ENCODE measurements at places on chromosomes 4 and X.

DNA sequence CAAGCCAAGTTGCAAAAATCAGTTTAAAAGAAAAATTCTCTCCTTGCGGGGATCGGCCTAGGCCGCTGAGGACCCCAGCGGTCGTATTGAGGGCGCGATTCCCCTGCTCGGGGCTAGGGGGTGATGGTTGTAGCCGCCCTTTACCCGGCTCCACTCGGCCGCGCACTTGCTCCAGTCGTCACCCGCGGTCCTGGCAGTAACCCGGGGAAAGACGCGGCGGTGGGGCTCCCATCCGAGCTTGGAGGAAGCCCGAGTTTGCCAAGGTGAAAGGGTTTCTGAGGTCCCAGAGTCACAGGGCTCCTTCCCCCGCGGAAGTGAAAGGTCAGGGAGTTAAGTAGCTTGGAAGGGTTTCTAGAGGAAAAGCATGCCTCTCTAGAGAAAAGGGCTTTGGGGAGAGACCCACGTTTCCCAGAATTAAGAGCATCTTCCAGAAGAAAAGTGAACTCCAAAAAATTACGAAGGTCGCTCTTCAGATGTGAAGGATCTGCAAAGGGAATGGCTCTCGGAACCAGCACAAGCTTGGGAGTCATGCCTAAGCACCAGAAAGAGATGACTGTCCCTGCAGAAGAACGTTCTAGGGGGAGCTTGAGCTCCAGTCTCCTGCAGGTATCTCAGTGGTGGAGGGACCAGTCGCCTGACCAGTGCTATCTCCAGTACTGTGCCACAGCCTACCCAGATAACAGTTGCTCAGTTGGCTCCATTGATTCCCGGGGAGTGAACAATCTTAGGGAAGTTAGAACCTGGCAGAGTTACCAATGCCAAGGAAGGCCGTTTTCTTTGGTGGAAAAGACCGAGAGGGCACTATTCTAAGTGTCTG is 875 bp downstream of the LAP3 start:
- peak; percentile 61 for DNase-seq

DNA sequence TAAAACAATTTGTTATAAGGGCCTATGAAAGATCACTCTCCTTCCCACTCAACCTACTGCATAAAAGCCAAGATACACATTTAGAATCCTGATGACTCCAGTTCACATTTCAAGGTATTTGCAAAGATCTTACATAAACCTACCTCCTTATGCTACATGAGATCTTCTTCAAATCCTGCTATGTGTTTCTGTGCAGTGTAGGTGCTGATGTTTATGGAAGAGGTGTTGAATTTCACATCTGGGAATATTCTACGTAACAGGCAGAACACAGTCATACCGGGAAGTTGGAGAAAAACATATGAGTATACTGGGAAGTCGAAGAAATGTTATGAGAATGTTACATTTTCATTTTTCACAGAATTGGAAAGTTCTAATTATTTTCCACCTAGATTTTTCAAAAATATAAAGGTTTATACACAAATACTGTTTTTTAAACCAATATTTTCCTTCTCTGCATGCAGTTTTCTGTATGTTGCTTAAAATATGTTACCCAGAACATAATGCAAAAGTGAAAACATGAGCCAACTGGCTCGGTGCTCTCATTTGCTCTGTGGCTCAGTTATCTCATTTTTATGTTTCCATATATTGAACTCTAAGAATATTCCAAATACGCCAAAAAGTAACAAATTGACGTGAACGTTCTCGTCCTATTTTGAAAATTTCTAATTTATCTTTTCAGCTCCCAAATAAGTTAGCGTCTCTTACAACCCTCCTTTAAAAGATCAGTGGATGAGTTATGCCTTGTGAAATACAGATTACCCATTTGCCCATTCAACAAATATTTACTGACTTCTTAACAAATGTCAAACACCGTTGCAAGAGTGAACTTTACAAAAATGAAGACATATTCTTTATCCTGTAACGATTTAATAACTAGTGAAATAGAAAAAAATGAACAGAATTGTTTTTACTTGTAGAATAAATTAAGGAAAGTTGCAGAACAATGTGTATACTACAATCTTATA is 899.3 kb downstream of the STIM2 start:
- DNase-seq, result no peak

- DNase-seq, result no peak
These were observed 582.4 kb upstream of the ADGRL3 start for GRCh38 chr4:60617731-60618130.

GRCh38 chrX:139862208-139862607 is 70.6 kb downstream of the ATP11C start:
- no peak for DNase-seq

DNA sequence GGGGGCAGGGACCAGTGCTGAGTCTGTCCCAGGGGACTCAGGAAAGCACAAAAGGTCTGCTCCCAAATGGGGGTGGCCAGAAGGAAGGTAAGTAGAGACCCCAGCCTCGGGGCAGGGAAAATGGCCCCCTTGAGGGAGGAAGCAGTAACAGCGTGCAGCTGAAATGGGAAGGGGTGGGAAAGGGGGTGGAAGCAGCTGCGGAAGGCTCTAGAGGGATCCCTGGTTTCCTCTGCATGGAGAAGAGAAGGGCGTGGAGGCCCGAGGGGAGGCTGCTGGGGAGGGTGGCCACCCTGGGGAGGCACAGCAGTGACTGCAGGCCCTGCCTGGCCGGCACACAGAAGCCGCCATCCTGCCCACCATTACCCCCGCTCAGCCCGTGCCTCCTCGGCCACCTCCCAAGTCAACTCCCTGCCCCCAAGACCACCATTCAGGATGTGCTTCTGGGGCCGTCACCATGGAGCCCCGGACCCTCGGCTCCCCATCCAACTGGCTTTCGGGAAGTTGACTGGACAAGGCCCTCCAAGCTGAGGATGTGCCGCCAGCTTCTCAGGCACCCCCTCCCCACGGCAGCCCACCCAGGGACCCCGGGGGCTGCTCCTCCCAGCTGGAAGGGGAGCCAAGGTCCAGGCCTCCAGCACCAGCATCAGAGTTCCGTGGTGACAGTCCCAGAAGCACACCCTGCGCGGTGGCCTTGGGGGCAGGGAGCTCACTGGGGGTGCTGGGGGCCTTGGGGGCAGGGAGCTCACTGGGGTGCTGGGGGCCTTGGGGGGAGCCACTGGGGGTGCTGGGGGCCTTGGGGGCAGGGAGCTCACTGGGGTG is 23.6 kb downstream of the CFAP99 start:
- no peak for DNase-seq

- no peak for DNase-seq
These were observed 7.0 kb downstream of the PRKX start for GRCh38 chrX:3706481-3706880.

GRCh38 chr4:154719087-154719486 is 24.7 kb upstream of the LRAT start:
- no peak for DNase-seq

DNA sequence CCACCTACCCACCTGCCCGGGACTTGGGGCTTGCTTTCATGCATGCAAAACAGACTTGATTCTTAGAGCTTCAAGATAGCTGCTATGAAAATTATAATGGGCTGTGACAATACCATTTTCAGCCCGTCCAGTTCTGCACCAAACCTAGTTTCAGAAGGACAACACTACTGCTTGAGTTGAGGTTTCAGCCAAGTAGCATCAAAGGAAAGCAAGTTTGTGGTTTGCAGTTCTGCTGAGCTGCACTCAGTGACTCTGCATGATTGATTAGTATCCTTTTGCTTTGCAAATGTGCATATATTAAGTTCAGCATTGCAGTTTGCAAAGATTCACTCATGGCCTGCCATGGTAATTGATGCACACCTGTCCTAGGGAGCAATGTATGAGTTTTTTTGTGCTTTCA is 442.7 kb downstream of the RPA4 start:
- DNase-seq, result no peak

DNA sequence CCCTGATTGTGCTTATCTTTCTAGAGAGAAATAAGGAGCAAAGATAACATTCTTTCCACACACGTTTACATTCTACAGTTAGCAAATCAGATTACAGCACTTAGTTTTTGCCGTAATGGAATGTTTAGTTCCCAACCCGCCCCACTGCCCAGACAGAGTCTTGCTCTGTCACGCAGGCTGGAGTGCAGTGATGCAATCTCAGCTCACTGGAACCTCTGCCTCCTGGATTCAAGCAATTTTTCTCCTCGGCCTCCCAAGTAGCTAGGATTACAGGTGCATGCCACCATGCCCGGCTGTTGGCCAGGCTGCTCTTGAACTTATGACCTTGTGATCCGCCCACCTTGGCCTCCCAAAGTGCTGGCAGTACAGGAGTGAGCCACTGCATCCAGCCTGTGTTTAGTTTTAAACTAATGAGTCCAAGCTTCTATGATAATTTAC is 8.4 kb upstream of the PRPS1 start:
- DNase-seq, result no peak

GRCh38 chr4:158873795-158874401 is 105.1 kb downstream of the FNIP2 start:
- DNase-seq, result peak; percentile 56

Data from femur (tissue), 1 donor.